ENCODE measurements at places on chromosomes 13 and 19.

DNA sequence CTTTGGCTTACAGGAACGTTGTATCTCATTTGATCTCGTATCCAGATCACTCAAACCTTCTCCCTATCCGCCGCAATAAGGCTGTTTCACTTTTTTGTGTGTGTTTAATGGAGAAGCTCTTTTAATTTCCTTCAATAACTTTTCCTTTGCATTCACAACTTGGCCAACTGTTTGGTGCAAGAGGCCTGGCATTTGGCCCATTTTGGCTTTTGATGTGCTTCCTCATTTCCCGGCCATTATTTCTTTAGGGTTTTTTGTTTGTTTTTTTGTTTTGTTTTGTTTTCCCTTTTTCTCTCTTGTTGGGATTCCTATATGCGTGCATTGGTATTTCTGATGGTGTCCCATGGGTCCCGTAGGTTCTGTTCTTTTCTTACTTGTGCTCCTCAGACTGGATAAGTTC is 6.1 kb upstream of the UPF3A start:
- no peak for DNase-seq

DNA sequence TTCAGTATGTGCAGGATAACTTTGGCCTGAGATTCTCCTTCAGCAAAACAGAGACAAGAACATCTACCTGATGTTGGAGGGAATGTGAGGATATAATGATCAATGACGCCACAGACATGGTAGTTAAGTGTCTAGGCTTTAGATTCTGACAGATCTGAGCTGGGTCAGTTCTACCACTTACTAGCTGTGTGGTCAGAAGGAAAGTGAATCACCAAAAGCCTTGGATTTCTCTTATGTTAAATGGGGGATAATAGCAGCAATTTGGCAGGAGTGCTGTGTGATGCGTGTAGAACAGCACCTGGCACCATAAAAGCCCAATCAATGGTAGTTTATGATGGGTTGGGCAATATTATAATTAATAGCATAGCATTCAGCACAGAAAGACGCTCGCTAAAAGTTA is 41.7 kb downstream of the RXFP2 start:
- no peak for DNase-seq

DNA sequence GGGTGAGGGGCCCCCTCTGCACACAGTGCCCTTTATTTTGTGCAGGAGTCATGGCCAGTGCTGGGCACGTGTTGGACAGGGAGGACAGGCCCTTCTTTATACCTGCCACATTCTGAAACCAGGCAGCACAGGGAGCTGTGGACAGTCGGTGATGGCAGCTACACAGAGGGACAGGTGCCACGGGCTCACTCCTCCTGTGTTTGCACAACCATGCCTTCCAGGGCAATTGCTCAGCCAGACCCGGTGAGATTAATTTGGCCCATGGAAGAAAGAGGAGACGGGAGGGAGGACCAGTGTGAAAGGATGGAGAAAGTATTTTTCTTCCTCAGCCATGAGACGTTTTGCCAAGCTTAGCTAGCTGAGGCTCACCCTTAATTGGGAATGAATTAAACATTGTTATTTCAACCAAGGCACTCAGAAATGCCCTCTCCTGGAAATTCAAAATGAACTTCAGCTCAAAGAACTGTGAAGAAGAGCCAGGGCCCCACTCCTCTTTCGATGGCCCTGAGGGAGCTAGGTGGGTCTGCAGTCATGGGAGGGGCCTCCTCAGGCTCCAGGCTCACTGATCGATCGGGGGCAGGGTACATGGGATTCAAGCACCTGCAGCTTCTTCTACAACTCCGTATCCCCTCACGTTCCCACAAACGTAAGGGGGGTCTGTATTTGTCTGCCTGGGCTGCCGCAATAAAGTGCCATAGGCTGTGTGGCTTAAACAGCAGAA is 41.2 kb downstream of the SHISA2 start:
- DNase-seq = no peak

- no peak for DNase-seq
Measured at GRCh38 chr19:39416152-39417120, 4.0 kb downstream of the PLEKHG2 start.

- no peak for DNase-seq
Measured at GRCh38 chr19:22118132-22118531, 65.8 kb downstream of the ZNF257 start.

DNA sequence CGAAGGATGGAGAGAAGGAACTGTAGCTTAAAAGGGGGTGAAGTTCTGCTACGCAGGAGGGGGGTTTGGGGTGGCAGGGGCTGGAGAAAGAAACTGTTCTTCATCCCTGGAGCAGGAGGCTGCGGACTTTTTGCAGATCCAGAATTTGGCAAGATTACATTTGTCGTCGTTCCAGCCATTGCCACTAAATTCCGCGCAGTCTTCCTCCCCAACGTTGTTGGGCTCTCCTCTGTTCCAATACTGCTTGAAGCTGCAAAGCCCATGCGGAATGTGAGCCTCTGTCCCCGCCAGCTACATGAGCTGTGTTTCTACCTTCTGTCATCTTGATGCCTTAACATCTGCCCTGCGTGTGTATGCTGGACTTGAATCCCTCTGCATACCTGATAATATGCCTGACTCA is 4.3 kb downstream of the CD209 start:
- no peak for DNase-seq

- DNase-seq = no peak
Measured at GRCh38 chr19:28446511-28446910, 766.4 kb downstream of the UQCRFS1 start.

DNA sequence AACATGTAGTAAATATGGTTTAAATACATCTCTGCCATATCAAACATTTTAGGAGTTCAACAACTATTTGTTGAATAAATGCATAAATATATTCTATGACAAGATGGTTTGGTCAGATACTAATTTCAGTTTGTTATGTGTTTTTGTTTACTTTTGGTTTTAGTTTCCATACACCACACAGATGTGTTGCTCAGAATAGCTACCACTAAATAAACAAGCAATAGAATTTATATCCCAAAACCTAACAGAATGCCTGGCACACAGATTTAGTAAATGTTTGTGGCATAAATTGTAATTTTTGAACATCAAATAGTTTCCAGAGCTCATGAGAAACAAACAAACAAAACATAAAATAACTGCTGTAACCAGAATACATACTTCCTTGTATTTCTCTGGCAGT is 126.8 kb upstream of the ATXN8OS start:
- DNase-seq = no peak

- DNase-seq = no peak
Measured at GRCh38 chr19:17479325-17479791, 9.0 kb downstream of the SLC27A1 start.

GRCh38 chr19:799076-799881 is 2.0 kb downstream of the PTBP1 start:
- peak; percentile 63 for DNase-seq

DNA sequence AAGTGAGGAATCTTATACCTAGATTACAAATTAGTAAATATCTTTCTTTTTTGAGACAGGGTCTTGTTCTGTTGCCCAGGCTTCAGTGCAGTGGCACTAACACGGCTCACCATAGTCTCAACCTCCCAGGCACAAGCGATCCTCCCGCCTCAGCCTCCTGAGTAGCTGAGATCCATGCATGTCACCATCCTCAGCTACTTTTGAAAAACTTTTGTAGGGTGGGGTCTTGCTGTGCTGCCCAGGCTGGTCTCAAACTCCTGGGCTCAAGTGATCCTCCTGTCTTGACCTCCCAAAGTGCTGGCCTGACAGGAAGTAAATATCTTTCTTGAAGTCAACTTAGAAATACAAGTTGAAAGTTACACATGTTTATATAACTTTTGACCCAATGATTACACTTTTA is 20.0 kb upstream of the CEACAM20 start:
- no peak for DNase-seq

- DNase-seq = no peak
Measured at GRCh38 chr13:36418022-36418805, 14.1 kb upstream of the CCNA1 start.

DNA sequence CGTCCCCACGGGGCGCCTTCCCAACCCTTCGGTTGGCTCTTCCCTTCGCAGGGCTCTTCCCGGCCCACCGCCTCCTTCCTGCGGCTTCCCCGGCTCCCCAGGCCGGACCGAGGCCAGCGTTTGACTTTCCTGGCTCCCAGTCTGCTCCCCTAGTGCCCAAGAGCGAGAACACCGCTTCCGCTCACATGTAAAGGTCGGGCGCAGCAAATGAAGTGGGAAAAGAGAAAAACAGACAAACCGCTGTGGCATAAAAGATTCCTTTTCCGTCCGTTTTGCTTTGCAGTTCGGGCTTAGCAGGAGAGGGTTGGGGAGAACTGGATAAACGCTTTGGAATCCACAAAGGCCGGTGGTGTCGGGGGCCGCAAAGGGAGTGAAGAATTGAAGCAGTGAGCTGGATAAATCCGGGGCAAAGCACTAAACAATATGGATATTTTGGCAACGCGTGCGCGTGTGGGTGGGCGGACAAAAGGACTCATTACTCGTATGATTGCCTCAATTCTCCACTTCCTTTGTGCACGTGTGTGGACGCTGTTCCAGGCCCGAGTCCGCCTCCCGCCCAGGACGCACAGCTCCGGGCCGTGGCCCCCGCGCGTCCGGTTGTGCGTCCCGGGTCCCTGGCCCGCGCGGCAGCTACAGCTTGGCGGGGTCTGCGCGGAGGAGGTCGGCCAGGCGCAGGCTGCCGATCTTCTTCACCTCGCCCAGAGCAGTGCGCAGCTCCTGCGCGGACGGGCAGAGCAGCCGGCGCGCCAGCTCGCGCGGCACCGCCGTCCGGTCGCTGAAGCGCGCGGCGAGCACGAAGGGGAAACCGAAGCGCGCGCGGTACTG is 8.6 kb upstream of the CDX2 start:
- peak; percentile 41 for DNase-seq

- DNase-seq = no peak
Measured at GRCh38 chr19:28299649-28300048, 913.3 kb downstream of the UQCRFS1 start.

- no peak for DNase-seq
Measured at GRCh38 chr13:68550330-68550729, 1320.2 kb upstream of the PCDH9 start.

DNA sequence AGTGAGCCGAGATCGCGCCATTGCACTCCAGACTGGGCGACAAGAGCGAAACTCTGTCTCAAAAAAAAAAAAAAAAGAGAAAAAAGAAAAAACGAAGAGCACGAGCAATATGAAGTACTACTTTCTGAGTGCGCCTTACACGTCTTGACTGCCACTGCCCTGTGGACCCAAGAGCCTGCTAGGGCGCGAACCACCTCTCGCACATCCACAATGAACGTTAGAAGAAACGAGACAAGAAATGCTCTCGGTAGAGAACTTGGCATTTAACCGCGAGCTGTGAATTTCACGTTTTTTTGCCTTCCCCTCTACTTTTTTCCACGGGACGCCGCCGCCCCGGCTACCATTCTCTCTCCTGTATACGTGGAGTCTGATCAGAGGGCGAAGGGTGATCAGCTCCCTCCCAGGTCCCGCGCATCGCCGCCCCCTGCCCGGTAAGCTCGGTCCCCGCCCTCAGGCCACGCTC is 454 bp downstream of the TIMM44 start:
- DNase-seq = no peak

DNA sequence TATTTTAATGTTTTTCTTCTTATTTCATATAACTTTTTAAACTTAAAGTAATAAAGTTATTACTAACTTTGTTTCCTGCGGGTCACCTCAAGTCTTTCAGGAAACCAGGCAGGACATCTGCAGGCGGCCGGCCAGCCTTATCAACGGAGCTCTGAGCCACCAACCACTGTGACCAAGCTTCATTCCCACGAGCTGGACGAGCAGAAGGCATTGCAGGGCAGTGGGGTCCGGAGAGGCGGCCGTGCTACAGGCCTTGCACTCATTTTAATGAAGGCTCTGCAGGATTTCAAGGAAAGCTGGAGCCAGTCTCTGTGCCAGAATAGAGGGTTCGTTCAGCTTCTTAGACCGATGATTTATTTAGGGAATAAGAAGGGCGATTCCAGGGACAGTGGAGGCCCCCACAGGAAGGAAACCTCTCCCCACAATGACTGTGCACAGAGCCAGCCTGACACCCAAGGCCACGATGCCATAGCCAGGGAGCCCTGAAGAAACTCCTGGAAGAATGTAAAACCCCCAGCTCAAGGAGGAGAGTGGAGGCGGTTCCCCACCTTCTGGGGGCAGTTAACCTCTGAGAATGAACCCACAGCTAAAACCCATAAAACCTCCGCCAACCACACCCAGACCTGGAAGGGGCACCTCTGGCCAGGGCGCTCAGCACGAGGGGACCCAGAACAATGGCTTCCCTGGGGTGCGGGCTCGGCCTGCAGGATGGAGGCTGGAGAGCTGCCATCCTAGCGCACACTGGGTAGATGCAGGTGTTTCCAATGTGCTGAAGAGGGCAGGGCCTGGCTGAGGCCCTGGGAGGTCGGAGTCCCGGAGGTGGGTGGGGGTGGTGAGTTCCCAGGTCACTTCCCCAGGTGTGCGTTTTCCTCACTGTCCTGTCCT is 75.0 kb downstream of the RASA3 start:
- no peak for DNase-seq

- DNase-seq = no peak
Measured at GRCh38 chr13:66940113-66940512, 290.0 kb downstream of the PCDH9 start.

DNA sequence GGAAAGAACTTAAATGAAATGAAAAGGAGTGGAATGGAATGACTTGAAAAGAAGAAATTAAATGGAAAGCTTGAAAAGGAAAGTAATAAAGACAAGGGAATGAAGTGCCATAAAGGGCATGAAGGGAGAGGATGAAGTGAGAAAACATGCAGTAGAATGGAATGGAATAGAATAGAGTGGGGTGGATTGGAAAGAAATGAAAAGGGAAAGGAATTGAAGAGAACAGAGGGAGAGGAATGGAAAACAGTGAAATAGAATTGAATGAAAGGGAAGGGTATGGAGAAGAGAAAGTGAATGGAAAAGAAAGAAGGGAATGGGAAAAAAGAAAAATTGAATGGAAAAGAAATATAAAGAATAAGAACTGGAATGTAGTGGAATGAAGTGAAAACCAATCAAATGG is 9.2 kb upstream of the ZNF180 start:
- DNase-seq = no peak

DNA sequence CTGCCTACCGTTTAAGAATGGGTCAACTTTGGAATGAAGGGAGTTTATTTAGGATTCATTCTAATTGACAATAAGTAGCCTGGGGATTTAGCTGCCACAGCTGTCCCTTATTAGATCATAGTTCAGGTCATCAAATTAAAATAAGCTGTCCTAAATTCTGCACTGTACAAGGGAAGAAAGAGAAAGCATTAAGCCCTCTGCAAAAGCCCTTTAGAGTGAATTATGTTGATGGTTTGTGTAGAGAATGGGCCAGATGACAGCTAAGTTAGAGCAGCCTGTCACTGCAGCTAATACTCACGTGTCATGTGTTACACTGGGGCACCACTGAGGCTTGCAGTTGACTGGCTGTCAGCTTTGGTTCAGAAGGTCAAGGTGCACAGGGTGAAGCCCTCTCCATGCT is 737.1 kb upstream of the SLC10A2 start:
- DNase-seq = no peak

GRCh38 chr13:114104655-114105520 is 27.5 kb downstream of the RASA3 start:
- DNase-seq = no peak

- peak; percentile 9 for DNase-seq
Measured at GRCh38 chr19:8311461-8312260, 3.5 kb upstream of the CD320 start.

GRCh38 chr19:19452243-19453124 is 47.0 kb downstream of the GATAD2A start:
- no peak for DNase-seq
